ENCODE measurements at places on chromosomes 1 and 21.

DNA sequence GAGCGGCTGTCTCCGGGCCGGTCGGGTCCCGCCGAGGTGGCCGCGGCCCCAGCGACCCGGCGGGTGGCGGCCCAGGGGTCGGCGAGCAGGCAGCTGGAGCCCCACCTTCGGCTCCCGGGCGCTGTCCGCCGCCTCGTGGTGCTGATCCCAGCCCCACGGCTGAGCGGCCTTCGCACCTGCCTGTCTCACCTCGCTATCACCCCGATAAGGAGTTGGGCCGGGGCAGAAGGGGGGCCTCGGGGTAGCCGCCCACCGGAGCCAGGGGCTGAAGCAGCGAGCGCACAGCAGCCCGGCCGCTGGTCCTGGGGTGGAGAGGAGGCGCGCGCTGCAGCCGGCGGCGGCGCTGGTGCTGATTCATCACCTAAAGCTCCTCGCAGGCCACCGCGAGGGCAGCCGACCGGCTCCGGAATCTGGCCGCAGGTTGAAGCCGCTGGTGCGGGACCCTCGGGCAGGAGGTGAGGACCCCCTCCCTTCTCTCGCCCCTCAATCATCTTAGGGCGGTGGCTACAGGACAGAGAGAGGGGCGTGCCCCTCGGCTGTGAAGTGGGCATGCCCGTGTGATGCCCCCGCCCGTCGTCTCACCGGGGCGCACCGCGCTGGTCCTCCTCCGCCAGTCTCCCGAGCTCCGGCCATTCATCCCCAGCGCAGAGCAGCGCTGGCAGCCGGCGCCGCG, 575 bp downstream of the TRIM67 start:
- peak; percentile 48 for DNase-seq

- DNase-seq = no peak
Observed at GRCh38 chr1:64515427-64515826, 45.5 kb downstream of the CACHD1 start.

DNA sequence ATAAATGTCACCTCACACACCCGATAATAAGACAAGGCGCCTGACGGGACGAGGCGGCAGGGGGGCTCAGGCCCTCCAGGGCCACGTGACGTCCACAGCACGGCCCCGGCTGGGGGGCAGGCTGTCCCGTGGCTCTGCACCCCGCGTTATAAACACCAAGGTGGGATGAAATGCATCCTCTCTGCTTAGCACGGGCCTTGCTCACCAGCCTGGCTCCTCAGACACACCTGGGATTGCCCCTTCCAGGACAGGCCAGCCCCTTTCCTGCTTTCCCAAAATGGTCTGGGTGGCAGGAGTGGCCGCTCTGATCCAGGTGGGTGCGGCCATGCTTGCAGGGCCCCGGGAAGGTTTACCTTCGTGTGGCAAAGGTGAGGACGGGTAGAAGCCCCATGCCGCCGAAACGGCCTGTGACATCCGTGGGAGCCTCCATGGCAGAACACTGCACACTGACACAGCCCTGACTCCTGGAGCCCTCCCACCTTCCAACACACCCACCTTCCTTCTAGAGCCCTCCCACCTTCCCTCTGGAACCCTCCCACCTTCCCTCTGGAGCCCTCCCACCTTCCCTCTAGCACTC, 35.9 kb downstream of the SLC19A1 start:
- no peak for DNase-seq

GRCh38 chr1:89172468-89173143, 3.2 kb downstream of the GBP7 start:
- DNase-seq = no peak

GRCh38 chr1:233244183-233244582, 51.3 kb downstream of the PCNX2 start:
- no peak for DNase-seq

DNA sequence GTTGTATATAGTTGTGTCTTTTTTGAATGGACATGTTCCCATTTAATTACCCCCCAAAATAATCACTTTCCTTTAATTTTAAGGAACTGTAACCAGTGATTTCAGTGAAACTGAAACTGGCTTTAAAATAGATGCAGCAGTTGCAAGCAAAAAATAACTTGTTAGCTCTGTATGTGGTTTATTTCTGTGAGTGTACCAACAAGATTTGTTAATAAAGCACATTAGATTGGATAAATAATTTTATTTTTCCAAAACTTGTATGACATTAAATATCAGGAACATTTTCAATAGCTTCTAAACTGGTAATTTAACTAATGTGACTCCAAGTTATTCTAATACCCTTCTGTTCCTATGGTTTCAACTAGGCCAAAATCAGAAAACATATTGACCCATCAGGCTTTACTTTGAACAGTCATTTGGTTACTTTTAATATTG, 184.3 kb upstream of the CACYBP start:
- no peak for DNase-seq

- no peak for DNase-seq
Observed at GRCh38 chr1:11342621-11343032, 69.6 kb downstream of the UBIAD1 start.

GRCh38 chr1:7642781-7643529, 128.1 kb upstream of the VAMP3 start:
- no peak for DNase-seq

DNA sequence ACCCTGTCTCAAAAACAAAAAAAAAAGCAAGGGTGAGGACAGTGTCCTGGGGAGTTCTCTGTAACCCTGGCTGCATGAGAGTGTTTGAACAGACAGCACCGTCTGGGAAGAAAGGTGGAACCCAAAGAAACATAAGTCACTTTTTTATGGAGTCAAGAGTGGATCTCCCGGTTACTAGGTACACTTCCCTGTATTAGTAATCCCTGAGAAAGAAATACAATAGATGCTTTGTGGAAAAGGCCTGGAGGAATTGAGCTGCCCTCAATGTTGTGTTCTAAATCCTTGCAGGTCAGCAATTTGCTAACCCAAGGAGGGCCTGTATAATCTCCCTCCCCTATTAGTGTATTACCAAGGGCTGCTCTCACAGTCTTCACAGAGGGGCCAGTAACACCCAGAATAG, 16.6 kb downstream of the DEGS1 start:
- DNase-seq = no peak

- no peak for DNase-seq
Observed at GRCh38 chr21:29056538-29057050, 16.9 kb downstream of the CCT8 start.

DNA sequence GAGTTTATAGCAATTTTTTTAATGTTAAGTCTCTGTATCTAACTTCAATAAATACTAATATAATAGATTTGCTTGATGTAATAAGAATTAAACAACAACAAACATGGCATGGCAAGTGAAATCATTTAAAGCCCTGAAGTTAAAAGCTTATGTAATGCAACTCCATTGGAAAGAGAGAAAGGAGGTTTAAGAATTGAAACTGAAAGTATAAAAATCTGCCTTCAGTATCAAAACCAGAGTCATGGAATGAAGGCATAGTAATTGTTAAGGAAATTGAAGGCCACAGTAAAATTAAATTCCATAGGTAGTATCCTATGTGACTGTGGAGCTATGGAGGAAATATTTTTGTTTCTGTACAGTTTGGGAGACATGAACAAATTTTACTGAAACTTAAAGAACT, 55.1 kb downstream of the PRDX6 start:
- DNase-seq = no peak

- DNase-seq = no peak
Observed at GRCh38 chr1:8338526-8339202, 20.8 kb downstream of the SLC45A1 start.

DNA sequence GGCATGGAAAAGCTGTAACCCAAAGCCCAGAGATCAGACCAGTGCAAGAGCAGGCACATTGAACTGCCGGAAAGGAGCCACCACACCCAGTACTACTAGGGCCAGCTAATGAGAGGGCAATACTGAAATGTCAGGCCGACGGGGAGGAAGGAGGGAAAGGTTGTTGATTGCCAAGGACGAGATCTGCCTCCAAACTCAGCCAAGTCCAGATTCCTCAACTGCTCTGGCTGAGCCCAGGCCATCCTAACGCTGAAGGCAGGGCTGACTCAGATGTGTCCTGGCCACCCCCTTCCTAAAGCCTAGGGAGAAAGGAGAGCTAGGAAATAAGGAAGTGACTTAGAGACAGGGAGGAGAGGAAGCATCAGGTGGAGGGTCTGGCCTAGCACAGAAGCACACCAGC, 42.1 kb upstream of the IPO9 start:
- no peak for DNase-seq

DNA sequence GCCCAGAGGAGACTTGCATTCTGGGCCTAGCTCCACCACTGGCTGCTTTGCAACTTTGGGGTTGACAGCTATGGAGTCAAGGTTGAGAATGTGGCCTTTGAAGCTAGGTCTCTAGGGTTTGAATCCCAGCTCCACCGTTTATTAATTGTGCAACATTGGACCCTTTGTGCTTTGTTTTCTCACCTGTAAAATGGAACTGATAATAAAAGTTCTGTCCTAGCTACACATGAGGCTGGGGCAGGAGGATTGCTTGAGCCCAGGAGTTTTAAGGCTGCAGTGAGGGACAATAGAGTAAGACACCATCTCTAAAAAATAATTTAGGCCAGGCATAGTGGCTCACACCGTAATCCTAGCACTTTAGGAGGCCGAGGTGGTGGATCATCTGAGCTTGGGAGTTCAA, 15.2 kb upstream of the LMNA start:
- no peak for DNase-seq

GRCh38 chr1:78388275-78388674, 102.5 kb upstream of the PTGFR start:
- no peak for DNase-seq

GRCh38 chr1:69441496-69441895, 126.2 kb upstream of the LRRC7 start:
- DNase-seq = no peak
